ENCODE measurements at places on chromosomes 5 and 9. TPM values are rescaled to one million over a fixed set of nuclear protein-coding genes. Genes with fewer than 3 reads are reported as not detected.

HTR1A gene
- 1.8 TPM for total RNA-seq

- no peak for DNase-seq
These were observed 82.8 kb upstream of the TLE1 start for GRCh38 chr9:81772144-81772543.

DNA sequence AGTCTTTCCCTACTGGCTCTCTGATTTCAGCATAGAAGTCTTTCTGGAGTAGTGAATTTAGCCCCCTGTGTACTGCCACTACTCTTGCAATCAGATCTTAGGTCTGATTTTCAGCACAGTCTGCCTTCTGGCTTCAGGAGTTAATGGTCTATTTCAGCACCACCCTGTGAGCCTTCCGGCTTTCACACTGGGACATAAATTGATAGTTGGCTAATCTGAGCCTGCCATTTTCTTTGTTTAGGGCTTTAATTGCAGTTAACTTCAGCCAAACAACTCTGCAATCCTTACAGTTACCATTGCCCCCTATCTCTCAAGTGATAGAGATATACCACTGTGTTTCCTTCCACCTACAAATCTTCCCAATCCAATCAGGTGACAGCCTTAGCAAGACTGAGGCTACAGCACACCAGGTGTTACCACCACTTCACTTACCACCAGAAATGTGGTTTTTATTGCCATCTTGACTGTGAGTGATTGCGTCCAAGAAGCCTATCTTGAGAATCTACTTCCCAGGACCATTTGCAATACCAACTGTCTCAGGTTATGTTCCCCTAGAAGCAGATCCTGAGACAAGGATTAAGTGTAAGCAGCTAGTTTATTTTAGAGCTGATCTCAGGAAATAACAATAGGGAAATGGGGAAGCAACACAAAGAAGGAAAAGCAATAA is 51.9 kb upstream of the NEK6 start:
- no peak for DNase-seq

ADAMTS19 gene
- total RNA-seq, result 5.3 TPM

- no peak for DNase-seq
These were observed 7.6 kb upstream of the DNAJA1 start for GRCh38 chr9:33017283-33018041.

CER1 gene
- not detected for total RNA-seq

Measured in ureter (tissue), 1 donor.